ENCODE measurements at places on chromosomes 3 and 15.
A peak's percentile ranks its signal among the peaks of the same experiment; 100 is the strongest.

DNA sequence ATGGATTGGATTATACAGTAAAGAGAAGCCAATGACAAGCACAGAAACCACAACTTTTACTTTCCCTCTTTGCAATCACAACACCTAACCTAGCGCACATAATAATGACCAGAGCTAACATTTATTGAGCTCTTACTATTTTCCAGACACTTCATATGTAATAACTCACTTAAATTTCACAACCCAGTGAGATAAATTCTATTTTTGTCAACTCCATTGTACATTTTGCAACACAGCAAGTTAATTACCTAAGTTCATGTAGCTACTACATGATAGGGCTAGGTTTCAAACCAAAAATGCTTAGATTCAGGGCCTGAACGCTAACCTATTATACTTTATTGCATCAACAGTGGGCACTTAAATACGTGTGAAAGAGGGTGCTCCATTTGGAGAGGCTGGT is 89.5 kb downstream of the GADL1 start:
- DNase-seq: no peak

DNA sequence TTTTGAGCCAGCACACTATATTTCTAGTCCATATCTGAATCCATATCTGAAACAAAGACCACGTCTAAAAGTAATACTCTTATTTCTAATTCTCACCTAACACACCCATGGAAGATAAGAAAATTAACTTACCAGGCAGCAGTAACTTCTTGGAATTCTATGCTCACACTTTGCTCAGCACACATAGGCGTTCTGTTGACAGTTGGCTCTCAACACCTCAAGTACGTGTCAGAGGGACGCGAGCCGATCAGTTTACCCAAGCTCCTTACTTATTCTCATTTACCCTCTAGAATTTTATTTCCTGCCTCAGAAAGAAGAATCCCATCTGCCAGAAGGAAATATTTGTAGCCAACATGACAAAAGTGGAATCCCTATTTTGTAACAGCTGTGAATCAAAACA is 911.9 kb downstream of the FHIT start:
- DNase-seq: no peak

GRCh38 chr3:50388720-50389413 is 29.5 kb upstream of the TMEM115 start:
- DNase-seq: no peak

GRCh38 chr3:184561913-184562877 is 610 bp downstream of the EPHB3 start:
- no peak for DNase-seq

DNA sequence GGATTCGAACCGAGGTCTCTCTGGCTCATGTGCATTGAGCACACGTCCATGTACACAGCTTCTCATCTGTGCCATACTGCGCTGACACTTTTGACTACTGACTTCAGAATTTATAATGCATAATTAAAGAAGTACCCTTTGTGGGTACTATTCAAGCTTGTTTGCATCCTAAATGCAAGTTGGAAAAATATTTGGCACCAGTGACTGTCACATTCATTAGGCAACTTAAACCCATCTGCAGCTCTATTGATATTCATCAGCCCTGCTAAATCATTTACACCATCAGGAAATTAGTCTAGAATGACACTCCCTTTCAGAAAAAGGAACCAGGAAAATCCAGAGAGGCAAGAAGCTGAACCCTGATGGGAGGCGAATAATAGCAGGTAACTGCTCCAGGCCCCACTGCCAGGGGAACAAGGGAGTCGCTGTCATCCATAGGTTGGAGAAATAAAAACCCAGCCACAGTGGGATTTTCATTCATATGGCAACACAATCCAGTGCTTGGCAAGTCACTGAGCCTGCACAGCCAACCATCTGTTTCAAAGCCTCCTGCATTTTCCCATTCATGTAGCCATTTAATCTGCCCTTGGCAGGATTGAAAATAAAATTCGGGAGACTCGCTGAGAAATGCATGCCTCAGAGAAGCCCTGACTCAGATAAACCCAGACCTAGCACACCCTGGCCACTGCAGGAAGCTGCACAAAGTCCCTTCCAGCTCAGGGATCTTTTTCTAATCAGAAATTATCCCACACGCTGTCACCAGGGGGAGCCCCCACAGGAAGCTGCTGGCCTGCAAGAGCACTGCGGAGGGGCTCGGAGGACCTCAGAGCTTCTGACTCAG is 103.0 kb upstream of the VEPH1 start:
- peak; percentile 38 for DNase-seq

DNA sequence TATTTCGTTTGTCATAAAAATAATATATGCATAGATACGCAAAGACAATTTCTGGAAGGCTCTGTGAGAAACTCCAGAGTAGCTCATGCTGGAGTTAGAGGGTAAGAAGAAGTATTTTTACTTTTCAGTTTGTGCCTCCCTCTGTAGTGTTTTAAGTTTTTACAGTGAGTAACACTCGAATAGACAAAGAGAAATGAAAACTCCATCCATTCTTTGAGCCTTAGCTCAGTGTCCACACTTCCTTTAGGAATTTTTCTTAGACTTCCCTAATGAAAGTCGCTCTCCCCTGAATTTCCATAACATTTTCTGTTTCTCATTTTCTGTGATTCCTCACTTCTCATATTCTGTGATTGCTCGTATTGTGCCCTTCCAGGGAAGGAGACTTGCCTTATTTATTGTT is 2.1 kb downstream of the BLOC1S6 start:
- DNase-seq: no peak

DNA sequence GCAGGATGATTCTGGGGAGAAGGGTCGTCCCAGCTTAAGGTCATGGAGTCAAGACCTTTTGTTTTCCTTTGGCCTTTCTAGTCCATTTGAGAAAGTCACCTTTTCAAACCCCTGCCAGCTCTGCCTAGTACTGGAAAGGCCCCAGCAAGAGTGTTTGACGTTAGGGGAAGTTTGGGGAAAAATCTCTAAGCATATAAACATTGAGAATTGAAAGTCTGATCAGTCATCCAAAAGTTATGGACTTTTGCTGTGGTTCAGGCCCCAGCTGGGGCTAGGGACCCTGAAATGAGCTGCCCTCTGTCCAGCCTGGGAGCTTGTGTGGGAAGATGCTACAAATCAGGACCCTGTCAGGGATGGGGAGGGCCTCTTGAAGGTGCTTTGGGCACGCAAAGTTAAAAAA is 21.6 kb downstream of the SLC6A6 start:
- DNase-seq: no peak

DNA sequence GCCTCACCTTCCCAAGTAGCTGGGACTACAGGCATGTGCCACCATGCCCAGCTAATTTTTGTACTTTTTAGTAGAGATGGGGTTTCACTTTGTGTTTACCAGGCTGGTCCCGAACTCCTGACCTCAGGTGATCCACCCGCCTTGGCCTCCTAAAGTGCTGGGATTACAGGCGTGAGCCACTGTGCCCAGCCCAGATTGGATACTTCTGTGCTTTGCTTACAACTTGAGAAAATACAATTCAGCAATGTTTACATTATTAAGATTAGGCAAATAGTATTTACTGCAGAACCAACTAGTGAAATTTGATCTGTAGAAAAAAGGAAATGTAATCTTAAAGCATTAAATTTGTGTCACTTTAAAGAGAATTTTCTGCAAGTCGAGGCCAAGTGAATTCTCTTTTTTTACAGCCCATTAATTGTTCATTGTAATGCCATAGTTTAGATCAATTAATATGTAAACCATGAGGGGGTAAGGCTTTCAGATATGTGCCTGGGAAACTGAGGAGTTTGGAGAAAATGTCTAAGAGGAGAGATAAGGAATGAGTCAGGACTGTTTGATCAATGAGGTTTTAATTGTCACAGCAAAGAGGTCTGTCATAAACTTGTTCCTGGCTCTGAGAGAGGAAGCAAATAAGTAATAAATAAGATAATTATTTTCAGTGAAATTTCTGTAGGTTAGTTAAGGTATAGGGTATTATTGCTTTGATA is 15.3 kb downstream of the PYDC2 start:
- no peak for DNase-seq

DNA sequence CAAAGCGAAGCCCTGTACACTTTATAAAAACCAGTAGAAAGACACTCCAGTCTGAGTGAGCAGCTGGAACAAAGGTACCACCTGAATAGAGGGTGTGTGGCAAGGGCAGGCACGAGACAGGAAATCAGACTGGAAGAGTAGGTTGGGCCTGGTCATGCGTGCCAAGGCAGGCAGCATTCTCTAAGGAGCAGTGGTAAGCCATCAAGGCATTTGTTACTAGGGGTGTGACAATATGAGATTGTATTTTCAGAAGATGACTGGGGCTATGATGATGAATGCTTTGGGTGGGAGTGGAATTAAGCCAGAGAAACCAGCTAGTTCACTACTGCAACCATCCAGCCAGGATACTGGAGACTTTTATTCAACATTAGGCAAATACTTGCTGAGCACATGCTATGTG is 5.0 kb downstream of the JMJD7 start:
- no peak for DNase-seq

- DNase-seq: no peak
Observed at GRCh38 chr3:63870615-63871005, 6.9 kb downstream of the ATXN7 start.

- peak; percentile 34 for DNase-seq
Observed at GRCh38 chr15:82108489-82109078, 62.8 kb upstream of the MEX3B start.

GRCh38 chr15:29887721-29888120 is 65.5 kb upstream of the TJP1 start:
- DNase-seq: no peak

- DNase-seq: no peak
Observed at GRCh38 chr3:122786066-122786465, 7.6 kb downstream of the HSPBAP1 start.

- DNase-seq: no peak
Observed at GRCh38 chr3:184209146-184209923, 20.1 kb upstream of the VWA5B2 start.

- DNase-seq: no peak
Observed at GRCh38 chr3:194080913-194081800, 54.8 kb upstream of the HES1 start.
